ENCODE measurements at places on chromosomes 1 and 21. TPM values are rescaled to one million over a fixed set of nuclear protein-coding genes. Genes with fewer than 3 reads are reported as not detected.

DNA sequence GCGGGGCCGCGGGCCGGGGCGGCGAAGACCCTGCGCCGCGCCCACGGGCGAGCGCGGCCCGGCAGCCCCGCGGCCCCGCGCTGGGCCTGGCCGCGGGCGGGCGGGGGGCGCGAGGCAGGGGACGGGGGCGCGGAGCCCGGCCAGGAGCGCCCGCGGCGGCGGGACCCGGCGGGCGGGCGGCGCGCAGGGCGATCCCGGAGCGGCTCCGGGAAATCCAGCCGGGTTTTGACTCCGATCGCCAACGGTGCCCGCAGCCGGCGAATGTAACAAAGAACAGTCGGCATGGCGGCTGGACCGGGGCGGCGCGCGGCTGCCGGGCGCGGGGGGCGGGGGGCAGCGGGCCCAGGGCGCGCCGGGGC is 334 bp downstream of the PRDM15 start:
- DNase-seq = peak; percentile 77

GRCh38 chr21:36879827-36880226 is 86.6 kb downstream of the HLCS start:
- DNase-seq = no peak

The MMEL1 gene
- polyA plus RNA-seq = 36.4 TPM

GRCh38 chr21:38159355-38159754 is 97.4 kb upstream of the KCNJ15 start:
- peak; percentile 84 for DNase-seq

DNA sequence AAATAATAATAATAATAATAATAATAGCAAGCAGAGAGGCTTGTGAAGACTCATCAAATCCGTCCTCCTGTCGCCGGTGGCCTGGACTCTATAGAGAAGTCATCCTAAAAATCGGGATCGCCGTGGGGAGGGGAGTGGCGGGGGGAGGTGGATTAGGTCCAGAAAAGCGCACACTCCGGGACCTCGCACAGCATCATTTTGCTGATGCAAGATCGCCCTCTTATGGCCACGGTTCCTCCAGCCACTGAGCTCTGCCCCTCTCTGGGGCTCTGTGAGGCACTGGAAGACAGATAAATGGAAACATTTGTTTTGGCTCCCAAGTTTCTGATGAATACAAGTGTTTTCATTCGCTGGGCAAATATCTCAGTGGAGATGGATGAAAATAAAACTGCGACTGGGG is 612.0 kb downstream of the MATN1 start:
- DNase-seq = peak; percentile 71

DNA sequence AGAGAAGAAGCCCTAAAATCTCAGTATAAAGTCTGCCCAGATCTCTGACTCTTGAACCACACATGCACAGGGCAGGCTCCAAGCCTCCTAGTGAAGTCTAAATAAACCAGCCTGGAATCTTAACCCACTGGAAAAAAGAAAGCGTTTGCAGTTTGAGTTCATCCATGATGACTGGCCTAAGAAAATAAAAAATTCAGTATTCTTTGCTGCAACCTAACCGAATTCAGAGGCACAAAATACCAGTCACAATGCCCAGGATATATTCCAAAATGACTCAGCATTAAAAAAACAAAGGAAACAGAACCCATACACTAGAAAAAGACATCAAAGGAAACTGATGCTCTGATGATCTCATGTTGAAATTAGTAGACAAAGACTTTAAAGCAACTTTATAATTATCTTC is 269.2 kb downstream of the SDCCAG8 start:
- no peak for DNase-seq

- DNase-seq = no peak
Measured at GRCh38 chr1:207651583-207651982, 6.7 kb downstream of the CR1L start.
